ENCODE measurements at places on chromosomes 3 and 15.

DNA sequence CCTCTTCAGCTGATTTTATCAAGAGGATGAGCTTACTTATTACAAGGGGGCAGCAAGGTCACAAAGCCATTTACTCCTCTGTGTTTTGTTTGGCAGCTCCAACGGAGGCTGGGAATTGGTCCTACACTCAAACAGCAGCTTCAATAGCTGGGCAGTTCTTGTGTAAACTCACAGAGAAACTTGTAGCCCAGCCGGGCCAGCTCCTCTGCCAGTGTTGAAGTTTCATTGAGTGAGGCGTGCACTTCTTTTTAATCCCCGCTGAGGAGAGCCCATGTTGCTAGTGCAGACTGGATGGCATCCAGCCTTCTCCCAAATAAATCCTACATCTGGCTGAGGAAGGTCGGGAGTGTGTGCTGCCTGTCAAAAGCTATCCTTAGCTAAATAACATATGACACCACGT is 59.5 kb downstream of the BFSP2 start:
- DNase-seq: no peak

DNA sequence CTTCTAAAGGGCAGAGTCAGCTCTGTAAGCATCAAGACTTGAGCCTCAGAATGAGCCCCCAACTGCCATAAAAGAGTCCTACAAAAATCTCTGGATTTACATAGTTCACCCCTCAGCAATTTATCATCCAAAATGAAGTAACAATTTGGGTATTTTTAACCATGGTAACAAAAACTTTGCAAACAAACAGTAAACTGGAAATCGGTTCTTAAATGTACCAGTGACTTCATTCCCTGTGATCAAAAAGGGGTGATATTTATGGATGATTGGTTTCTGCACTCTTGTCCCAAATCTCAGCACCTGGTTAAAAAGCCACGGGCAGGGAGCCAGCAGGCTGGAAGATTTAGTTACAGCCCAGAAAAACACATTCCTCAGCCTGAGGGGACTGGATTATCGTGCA is 73.6 kb downstream of the TFG start:
- no peak for DNase-seq

DNA sequence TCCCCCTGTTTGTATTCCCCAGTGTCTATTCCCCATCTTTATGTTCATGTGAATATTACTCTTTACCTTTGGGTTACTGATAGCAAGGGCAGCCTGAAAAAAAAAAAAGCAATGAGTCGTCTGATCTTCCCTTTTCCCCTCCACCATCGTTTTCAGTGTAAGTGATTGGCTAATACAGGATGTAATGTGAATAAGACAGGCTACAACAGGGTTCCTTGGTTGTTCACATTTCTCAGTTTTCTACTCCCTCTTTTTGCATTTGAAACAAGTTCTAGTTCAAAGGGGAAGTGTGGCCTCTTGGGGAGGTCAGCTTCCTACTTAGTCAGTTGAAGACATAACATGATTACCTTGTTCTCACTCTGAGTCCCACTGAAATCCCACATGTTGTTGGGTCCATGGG is 278.0 kb upstream of the TRIM42 start:
- DNase-seq: no peak

DNA sequence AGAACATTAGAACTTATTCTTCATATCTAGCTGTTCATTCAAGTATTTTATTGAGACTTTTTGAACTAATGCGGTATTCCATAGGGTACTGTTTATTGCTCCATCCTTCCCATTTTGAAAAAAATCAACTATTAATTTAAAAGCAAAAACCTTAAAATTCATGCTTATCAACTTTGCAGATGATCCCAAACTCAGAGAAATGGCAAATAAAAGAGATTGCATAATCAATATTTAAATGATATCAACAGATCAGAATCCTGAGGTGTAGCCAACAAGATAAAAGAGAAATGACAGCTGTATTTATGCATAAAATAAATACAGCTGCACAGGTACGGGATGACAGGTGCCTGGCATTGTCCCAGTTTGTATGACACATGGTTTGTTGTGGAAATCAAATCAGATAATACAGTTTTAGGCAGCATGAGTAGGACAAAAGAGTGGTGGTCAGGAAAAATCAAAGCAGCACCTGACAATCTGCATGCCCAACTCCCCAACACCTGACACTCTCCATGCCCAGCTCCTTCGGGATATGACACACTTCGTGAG is 42.4 kb upstream of the CMTM8 start:
- no peak for DNase-seq

- DNase-seq: no peak
Measured at GRCh38 chr15:26295336-26296085, 432.4 kb upstream of the ATP10A start.

GRCh38 chr3:122536632-122537001 is 21.9 kb upstream of the KPNA1 start:
- no peak for DNase-seq

DNA sequence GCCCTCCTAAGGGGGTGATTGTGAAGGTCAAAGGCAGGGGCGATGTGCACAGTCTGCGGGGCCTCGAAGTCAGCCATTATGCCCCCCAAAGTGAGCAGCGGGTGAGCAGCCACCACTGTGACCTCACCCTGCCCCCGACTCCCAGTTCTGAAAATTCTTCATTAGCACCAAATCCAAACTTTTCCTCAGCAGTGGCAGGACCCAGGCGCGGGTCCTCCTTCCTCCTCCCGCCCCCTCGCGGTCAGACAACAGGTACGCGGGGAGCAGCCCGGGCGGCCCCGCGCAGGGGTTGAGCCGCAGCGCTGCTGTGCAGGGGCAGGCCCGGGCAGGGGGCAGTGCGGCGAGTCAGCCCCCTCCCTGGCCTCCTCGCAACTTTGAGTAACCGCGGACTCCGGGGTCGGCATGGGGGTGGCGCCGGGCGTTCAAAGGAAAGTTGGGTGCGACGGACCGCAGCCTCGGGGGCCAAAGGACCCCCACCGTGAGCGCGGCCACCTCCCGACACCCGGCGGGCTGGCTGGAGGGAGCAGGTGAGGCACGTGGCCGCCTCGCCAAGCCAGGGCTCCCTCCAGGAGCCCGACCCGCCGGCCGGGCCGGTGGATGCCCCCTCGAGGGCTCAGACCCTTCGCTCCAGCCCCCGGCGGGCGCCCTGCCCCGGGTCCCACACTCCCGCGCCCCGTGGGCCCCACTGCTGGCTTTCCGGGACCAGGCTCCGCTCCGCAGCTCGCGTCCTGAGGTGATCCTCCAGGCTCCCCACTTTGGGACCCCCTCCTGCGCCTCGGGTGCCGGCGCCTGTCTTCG is 49.4 kb upstream of the CCDC174 start:
- no peak for DNase-seq

GRCh38 chr15:99708563-99708962 is 24.7 kb downstream of the LYSMD4 start:
- DNase-seq: no peak

- no peak for DNase-seq
Measured at GRCh38 chr15:88241060-88241459, 15.5 kb downstream of the NTRK3 start.
